ENCODE measurements at places on chromosomes 7 and 10.
A peak's percentile ranks its signal among the peaks of the same experiment; 100 is the strongest.

GRCh38 chr7:142855756-142856564 is 1.1 kb downstream of the EPHB6 start:
- DNase-seq, result no peak

DNA sequence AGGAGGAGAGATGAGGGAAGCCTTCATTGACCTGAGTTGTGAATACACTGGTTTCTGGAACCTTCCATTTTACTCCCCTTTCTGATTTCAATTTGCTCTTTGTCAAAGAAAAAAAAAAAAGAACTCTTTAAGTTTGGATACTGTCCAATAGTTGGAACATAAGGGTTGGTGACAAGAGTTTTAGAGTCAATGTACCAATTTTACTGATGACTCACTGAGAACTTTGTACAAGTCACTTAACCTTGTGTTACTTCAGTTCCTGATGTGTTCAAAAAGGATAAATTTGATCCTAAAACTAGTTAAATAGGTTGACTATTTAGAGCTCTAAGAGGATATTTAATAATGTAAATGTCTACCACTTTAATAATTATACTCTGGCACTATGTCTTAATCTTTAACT is 4.1 kb upstream of the CDK14 start:
- no peak for DNase-seq

GRCh38 chr7:19491821-19492452 is 216.9 kb downstream of the POLR1F start:
- no peak for DNase-seq

DNA sequence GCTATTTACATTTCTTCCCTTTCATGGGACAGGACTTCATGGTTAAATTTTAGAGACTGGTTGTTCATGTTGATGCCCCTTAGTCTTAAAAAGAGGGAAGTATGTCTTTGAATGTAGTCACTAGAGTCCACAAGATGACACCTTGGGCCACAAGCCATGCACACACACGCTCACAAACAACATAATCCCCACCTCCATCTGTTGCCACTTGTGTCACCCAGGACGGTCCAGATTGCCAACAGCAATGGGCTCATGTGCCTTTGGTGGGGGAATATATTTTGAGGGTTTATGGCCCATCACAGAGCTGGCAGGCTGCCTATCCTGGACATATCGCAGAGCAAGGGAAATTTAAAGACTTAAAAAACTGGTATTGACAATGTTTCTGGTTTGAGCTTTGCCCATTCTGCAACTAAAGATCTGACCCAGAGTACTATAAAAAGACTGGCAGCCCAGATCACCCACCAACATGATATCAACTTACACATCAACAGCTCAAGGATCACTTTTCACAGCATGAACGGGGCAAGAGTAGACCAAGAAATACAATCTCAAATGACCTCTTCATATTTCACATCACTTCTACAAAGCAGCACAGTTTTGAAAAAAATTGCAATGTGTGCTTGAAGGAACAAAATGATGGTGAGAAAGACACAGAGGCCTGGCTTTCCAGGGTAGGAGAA is 50.5 kb downstream of the STRA8 start:
- no peak for DNase-seq

GRCh38 chr10:63677001-63677400 is 155.8 kb downstream of the REEP3 start:
- no peak for DNase-seq

GRCh38 chr10:22837771-22838170 is 90.1 kb upstream of the ARMC3 start:
- DNase-seq, result no peak

- peak; percentile 17 for DNase-seq
These were observed 75.5 kb downstream of the PAPSS2 start for GRCh38 chr10:87734987-87735827.

- DNase-seq, result no peak
These were observed 870 bp downstream of the ANK3 start for GRCh38 chr10:60388709-60389301.

GRCh38 chr7:954330-955238 is at the start of gene ADAP1:
ADAP1 (minus strand) TSS chr7:954680; CDS start chr7:954477, 203 bp downstream.
- DNase-seq, result peak; percentile 45

GRCh38 chr7:90613088-90613498 is 17.0 kb downstream of the CDK14 start:
- DNase-seq, result no peak

- peak; percentile 6 for DNase-seq
These were observed 489.8 kb upstream of the ZMIZ1 start for GRCh38 chr10:78578929-78579328.

GRCh38 chr7:29647020-29647654 is 83.5 kb downstream of the PRR15 start:
- DNase-seq, result no peak

DNA sequence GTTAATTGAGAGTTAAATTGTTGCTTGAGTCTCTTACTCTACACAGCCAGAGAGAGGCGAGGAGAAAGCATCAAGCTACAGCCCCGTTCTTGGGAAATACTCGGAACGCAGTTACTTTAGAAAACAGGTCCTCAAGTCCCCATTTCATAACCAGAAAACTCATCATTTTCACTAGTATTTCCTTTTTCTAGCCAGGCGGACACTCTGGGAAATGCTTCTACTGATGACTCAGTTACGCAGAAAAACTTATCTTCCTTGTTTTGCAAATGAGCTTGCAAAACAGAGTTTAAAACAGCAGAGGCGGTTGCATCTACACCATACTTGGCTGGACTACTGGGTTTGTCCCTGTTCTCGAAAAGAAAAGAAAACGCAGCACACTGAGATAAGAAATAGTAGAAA is 111.4 kb upstream of the FGFR2 start:
- no peak for DNase-seq

- DNase-seq, result no peak
These were observed 105.8 kb upstream of the KLF6 start for GRCh38 chr10:3890602-3891352.

DNA sequence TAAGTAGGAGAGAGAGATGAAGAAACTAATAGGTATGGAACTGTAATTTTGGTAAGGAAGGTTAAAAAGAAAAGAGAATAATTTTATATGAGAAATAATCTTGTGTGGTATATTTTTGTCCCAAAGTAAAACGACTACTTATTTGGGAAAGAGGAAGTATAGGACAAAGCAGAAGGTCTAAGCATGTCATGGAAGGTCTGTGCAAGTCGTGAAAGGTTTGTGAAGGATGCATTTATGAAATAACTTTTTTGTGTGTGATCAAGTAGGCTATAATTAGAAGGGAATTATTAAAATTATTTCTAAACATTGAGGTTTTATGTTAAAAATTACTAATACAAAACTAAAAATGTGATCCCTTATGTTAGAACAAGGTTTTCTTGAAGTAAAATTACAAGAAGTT is 63.3 kb downstream of the ZNF783 start:
- DNase-seq, result no peak

DNA sequence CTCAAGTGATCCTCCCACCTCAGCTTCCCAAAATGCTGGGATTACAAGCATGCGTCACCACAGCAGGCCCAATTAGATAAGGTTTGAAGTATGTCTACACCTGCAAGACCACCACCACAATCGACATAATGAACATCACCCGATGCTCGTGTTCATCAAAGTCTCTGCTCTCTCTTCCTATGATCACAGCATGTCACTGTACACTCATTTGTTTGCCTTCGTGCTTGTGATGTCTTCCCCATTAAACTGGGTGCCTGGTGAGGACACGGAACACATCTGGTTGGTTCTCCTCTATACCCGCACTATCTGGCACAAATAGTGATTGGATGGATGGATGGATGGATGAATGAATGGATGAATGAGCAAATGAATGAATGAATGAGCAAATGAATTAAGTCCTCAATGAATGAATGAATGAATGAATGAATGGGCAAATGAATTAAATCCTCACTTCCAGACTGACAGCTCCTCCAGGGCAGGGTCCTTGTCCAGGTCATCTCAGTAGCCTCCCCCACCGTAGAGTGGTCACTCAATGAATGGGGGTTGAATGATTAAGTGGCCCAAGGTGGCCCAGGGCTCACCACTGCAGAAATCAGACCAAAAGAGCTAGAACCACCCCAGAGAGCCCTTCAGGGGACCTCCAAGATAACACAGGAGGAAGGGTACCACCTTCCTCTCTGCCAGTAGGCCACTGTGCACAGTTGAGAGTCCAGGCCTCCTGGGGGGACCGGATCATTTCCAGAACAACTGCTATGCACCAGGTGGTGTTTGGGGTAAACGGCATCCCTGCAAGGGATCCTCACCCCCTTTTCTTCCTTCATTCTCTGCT is 101.9 kb upstream of the TNRC18 start:
- DNase-seq, result no peak

DNA sequence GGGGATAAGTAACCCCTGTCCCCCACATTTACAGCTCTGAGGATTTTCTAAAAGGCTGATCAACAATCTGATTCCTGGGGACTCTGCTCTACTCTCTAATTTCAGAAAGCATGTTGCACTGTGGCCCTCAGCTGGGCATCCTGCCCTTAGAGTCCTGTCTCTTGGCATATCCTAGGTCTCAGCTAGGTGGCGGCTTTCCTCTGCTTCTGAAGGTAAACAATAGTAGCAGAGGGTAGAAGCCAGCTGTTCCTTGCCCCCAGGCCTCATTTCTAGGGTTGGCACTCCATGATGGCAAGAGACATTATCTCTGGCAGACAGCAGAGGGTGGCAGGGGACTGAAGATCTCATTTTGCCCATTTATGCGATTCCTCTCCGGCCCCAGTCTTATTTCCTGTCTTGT is 77.0 kb downstream of the ADCYAP1R1 start:
- no peak for DNase-seq

DNA sequence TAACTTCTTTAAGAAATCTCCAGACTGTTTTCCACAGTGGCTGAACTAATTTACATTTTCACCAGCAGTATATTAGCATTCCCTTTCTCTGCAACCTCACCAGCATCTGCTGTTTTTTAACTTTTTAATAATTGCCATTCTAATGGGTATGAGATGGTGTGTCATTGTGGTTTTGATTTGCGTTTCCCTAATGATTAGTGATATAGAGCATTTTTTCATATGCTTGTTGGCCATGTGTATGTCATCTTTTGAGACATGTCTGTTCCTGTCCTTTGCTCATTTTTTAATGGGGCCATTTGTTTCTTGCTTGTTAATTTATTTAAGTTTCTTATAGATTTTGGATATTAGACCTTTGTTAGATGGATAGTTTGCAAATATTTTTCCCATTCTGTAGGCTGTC is 68.8 kb downstream of the SLC39A12 start:
- DNase-seq, result no peak

GRCh38 chr10:12656518-12657142 is 307.3 kb downstream of the CAMK1D start:
- DNase-seq, result peak; percentile 66

- no peak for DNase-seq
These were observed 20.7 kb downstream of the CREB5 start for GRCh38 chr7:28433039-28433438.

DNA sequence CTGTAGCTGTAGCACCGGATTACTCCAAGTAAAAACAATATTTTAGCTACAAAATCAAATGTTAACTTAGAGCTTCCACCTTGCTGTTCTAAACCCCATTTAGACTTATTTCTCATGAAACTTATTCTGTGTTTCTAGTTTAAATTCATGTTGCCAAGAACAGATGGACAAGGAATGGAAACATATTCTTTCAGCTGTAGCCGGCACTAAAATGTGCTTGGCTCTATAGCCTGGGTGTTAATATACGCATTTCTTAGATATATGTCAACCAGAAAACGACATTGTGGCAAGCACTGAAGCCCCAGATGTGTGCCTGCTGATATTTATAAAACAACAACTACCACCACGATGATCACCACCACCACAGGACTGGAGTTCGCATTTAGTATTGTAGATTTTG is 190.3 kb upstream of the ETV1 start:
- no peak for DNase-seq

DNA sequence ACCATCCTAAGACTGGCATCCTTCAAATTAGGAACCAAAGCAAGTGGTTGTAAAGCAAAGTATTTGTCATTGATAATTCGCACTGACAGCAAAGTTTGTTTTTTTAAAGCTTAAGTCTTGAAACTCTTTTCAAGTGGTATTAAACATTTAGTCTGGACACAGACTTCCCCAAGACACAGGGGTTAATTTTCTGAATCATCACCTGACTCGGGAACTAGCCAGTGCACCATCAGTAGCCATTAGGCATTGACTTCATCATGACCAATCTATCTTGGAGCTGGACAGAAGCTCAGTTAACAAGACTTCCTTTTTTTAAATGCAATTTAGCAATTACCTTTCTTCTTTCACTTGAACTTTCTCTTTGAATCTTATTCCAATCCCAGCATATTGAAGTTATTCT is 210.6 kb downstream of the ZNF365 start:
- no peak for DNase-seq

DNA sequence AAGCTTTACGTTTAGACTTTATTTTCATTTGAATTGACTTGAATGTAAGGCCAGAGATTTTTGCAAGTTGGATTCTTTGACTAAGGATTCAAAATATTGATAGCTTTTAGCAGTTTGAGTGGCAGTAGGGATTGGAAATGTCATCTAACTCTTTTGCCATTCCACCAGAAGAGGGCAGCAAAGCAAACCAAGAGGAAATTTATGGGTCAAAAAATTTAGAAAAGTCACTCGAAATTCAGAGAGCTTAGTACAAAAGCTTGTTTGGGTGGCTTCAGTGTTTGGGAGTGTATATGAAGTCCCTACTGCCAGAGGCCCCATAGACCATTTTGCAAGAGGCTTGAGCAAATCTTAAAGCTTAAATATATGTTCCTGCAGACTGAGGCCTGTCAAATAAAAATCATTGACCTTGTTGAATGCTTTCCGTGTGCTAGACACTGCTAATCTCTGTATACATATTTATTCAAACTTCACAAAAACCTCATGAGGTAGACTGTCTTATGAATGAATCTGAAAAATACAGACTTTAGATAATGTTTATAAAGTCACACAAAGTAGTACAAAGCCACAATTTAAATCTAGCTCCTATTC is 44.6 kb upstream of the RSBN1L start:
- DNase-seq, result peak; percentile 68

DNA sequence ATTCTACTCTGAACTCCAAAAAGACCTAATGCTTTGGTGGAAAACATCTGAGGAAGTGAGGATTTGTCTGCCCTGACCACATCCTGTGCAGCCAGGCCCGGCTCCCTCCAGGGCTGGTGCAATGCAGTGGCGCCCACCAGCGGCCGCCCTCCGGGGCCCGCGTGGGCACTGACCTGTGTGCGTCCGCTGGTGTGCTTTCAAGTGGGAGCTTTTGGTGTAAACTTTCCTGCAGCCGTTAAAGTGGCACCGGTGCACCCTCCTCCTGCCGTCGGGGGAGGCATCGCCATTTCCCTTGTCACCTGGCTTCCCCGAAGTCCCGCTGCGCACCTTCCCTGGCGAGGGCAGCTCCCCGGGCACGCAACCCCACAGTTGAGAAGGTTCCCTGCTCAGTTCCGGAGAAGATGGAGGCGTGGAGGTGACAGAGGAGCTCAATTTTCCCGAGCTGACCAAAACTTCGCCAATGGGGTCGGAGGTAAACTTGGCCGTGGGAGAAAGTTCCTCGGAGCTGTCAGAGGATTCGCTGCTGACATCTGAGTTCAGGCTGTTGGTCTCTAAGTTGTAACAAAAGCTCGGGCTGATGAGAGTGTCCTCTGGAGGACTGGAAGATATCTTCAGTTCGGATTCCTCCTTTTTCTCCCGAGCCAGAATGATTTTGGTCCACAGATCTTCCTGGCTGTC is 3.4 kb downstream of the KLF6 start:
- DNase-seq, result peak; percentile 75

- no peak for DNase-seq
These were observed 42.0 kb downstream of the ZNF783 start for GRCh38 chr7:149304006-149304405.

Data from CD4-positive, alpha-beta T cell treated with Interleukin-4 for 4 hours (primary cell).